DMS79 treated with DMSO at 0.1 percent for 48 hours (cell line): ENCODE measurements at places on chromosomes 16 and 17.

DNA sequence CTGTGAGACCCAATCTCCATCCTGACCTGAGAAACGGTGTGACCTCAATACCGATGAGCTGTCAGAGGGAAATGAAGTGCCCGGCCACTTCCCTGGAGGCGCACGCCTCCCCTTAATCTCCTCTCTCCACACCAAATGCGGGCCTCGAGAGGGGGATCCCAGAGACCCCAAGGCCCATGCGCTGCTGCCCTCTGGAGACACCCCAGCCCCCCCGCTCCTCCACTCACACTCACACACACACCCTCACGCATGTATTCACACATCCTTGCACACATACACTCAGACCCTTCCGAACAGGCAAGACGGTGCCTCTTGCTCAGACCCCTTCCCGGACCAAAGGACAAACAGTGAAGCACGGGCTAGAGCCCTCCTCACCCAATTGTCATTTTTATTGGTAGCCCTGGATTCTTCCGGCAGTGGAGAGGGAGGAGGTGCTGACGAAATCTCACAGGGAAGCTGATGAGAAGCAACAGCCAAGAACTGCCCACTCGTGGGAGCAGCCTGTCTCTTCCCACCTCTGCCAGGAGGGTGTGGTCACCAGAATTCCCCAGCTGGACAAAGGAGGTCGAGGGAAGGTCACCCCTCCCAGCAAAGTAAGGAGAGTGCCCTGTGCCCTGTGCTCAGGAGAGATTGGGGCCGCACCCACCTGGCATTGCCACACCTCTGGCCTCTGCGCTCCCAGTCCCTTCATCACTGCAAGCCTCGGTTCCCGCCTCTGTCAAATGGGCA is 136.0 kb upstream of the TNRC6C start:
- DNase-seq: no peak

DNA sequence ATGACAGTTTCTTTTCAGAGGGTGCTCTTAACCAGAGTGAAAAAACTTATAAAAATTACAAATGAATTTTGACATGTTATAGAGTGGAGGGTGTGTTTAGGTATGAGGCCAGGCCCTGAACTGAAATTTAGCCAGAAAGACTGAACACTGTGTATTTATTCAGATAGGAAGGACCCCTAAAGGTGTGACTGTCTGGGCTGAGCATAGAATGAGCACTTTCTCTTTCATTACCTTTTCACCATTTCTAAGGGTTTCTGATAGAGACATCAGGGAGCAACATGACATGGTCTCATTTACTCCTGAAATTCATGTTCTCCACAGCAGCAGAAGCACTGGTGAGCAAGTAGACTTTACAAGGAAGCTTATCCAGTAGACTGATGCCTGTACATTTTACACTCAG is 32.9 kb downstream of the MRTFB start:
- DNase-seq: no peak

DNA sequence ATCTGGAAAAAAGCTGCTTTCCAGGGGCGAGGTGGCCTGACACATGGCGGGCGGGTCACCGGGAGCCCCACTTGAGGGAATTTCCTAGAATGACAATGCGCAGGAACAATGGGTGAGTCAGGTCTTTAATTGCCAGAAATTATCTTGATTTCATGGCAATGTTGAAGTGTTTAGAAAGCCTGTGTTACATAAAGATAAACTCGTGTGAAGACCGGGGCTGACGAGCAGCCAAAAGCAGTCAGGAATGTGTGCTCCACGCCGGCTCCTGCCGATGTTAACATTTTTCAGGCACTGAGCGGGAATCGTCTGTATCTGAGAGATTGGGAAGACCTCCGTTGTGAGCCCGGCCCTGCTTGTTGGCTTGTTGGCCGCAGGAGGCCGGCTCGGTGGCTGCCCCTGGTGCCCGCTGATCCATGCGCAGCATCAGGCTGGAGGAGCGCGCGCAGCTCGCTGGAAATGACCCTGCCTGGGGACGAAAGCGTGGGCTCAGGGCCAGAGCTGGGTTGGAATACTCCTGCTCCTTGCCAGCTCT is 353.1 kb downstream of the FOXL1 start:
- no peak for DNase-seq

GRCh38 chr17:80910043-80910442 is 81.6 kb upstream of the CHMP6 start:
- DNase-seq: no peak

- no peak for DNase-seq
Measured at GRCh38 chr16:81237282-81237681, 1.2 kb upstream of the BCO1 start.

- DNase-seq: no peak
Measured at GRCh38 chr17:31673076-31673475, 186.0 kb downstream of the COPRS start.

DNA sequence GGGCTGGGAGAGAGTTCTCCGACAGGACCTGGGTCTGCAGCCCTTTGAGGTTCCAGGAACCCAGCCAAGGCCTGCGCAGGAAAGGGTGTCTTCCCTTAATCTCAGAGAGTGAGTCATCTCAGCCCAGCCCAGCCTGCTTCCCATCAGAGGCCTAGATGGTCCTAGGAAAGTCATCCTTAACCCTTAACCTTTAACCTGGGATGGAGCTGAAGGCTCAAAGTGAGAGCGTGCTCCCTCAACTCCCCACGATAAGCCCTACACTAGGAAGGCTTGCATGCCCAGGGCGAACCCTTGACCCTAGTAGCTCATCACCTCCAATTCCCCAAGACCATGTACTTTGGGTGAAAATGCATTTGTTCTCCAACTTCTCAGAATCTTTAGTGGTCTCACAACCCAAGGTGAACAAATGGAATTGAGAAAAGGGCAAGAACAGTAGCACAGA is 4.8 kb upstream of the ATXN7L3 start:
- DNase-seq: no peak

DNA sequence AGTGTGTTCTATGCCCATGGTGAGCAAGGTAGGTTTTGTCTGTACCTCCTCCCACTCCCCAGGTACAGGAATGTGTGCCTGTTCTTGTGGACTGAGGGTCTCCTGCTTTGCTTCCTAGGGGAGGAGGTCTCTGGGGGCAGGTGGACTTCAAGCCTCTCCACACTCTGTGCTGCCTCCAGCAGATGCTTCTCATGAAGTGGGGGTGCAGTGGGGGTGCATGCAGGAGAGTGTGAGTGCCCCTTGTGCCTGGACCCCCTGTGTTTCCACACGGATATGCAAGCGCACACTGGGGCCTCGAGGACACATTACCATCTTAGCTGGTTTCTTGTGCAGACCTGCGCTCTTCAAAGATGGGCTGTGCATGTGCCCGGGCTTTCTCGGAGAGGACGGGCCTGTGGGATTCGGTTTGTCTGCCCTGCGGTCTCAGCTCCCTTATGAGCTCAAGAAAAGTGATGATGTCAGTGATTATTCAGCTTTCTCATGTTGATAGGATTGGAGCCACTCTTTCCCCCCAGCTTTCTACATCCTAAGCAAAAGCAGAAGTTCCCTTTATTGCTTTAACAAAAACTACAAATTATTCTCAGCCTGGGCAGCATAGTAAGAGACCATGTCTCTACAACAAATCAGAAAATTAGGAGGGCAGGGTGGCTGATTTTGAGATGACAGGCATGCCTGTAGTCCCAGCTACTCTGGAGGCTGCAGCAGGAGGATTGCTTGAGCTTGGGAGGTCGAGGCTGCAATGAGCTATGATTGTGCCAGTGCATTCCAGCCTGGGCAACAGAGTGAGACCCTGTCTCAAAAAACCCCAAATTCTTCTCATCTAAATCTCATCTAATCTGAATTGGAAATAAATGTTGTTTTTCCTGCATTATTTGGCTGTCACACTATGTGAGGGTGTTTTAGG is 86.8 kb downstream of the RPTOR start:
- DNase-seq: no peak
